ENCODE measurements at places on chromosomes 12 and 14.

DNA sequence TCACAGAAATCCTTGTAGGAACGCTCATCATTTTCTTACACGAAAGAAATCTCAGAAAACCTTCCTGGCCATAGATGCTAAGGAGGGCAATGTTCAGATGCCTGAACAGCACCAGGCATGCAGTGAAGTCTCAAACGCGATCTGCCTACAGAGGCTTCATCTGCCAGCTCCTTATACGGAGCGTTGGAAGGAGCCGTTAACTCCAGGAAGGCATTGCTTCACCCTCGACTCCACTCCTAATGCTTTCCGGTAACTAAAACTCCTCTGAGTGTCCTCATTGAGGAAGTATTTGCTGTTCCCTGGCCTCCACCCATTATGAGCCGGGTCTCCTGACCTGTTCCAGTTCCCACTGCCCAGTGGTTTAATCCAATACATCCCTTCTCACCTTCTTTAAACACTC lies 502.7 kb downstream of the BCL11B start:
- no peak for DNase-seq

- no peak for DNase-seq
Measured at GRCh38 chr12:65902500-65902899, 78.2 kb downstream of the HMGA2 start.

GRCh38 chr12:53726946-53727309 lies 324 bp downstream of the CALCOCO1 start:
- no peak for DNase-seq

DNA sequence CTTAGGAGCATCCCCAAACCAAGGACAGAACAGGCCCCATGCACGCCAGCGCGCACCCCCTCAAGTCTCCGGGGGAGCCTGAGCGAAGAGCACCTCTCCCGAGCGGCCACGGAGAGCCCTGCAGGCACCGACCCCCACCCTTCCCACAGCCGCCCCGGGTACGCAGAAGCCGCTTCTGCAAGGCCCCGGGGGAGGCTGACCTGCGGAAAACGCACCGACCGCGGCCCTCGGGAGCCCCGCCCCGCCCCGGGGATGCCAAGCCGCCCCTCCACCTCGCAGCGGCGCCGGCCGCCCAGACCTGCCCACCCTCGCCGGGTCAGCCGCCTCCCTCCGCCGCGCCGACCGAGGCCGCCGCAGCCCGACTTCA lies 385 bp downstream of the CAPRIN2 start:
- no peak for DNase-seq

DNA sequence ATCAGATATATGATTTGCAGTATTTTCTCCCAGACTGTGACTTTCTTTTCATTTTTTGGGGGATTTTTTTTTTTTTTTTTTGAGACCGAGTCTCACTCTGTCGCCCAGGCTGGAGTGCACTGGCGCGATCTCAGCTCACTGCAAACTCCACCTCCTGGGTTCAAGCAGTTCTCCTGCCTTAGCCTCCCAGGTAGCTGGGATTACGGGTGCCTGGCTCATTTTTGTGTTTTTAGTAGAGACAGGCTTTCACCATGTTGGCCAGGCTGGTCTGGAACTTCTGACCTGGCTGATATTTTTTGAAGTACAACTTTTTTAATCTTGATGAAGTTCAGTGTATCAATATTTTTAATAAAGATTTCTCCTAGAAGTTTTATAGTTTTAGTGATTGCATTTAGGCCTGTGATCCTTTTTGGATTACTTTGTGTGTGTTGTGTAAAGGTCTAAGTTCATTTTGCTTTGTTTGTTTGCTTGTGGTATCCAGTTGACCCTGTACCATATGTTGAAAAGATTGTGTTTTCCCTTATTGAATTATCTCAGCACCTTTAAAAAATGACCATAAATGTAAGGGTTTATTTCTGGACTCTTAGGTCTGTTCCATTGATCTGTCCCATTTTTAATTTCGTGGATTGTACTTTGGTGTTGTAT lies 24.2 kb downstream of the BORCS5 start:
- DNase-seq: no peak

DNA sequence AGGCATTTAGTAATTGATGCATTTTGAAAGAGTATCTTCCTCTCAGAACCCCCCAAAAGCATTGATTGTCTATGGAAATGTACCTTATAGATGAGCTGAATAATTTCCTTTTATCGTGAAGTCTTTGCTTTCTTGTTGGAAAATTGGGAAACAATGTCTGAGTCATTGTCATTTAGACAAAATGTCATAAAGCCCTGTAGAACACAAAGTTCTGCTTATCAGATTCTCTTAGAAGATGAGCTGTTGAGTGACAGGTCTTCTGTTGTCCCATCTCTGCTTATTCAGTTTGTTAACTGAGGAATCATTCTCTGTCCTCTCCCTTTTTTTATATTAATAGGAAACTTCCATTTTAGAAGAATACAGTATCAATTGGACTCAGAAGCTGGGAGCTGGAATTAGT lies 22.9 kb downstream of the MAPKAPK5 start:
- no peak for DNase-seq

- DNase-seq: no peak
Measured at GRCh38 chr12:52061470-52062166, 8.2 kb upstream of the ATG101 start.

GRCh38 chr14:20774258-20774824 lies 6.1 kb downstream of the EDDM3B start:
- no peak for DNase-seq

- no peak for DNase-seq
Measured at GRCh38 chr12:225012-225411, 11.1 kb upstream of the SLC6A12 start.

DNA sequence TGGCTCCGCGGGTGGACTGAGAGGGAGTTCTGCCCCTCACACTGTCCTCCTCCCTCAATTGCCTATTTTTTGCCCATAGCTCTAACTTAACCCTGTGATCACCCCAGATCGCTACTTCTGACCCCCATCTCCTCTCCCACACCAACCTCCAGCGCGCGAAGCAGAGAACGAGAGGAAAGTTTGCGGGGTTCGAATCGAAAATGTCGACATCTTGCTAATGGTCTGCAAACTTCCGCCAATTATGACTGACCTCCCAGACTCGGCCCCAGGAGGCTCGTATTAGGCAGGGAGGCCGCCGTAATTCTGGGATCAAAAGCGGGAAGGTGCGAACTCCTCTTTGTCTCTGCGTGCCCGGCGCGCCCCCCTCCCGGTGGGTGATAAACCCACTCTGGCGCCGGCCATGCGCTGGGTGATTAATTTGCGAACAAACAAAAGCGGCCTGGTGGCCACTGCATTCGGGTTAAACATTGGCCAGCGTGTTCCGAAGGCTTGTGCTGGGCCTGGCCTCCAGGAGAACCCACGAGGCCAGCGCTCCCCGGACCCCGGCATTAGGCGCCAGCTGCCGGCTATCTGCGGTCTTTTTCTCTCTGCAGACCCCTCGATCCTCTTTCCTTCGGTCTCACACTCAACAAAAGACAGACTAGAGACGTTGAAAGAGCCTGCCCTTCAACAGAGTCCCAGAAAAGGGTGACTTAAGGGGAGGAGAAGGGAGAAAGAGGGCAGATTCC lies 3.0 kb upstream of the TBX3 start:
- DNase-seq: no peak

DNA sequence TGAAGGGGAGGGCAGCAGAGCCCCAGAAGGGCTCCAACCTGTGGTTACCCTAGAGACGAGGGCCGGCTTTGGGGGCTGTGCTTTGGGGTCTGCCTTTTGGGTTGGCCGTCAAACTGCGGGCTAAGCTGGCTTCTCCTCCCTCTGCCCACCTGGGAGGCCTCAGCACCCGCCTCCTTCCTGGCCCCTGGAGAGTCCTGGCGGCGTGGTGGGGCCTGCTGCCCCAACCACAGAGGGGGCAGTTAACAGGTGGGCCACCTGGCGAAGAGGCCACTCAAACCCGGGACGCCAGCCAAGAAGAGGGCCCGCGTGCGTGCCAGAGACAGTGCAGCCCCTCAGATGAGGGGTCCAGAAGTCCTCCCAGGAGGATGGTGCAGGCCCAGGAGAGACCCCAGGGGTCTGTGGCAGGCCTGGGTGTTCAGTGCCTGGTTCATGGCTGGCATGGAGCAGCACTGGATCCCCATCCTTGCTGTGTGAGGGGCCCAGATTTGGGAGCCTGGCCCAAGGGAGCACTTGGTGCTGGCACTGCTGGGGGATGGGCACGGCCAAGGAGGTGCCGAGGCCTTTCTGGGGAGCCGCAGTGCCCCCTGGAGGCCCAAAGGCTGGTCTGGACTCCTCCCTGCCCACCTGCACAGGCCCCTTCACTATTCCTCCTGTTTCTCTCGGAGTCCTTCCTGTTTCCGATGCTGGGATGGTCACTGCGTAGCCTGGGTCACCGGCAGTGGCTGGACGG lies 48.8 kb downstream of the LRCOL1 start:
- no peak for DNase-seq

GRCh38 chr14:72519543-72519942 lies 374.4 kb downstream of the DPF3 start:
- DNase-seq: no peak

GRCh38 chr12:104763168-104763805 lies 194.8 kb downstream of the SLC41A2 start:
- DNase-seq: no peak

- DNase-seq: no peak
Measured at GRCh38 chr12:57614178-57614947, 3.1 kb downstream of the ARHGEF25 start.

- DNase-seq: no peak
Measured at GRCh38 chr12:26768611-26769603, 64.1 kb downstream of the ITPR2 start.

- no peak for DNase-seq
Measured at GRCh38 chr14:92978229-92979021, 55.5 kb downstream of the CHGA start.

DNA sequence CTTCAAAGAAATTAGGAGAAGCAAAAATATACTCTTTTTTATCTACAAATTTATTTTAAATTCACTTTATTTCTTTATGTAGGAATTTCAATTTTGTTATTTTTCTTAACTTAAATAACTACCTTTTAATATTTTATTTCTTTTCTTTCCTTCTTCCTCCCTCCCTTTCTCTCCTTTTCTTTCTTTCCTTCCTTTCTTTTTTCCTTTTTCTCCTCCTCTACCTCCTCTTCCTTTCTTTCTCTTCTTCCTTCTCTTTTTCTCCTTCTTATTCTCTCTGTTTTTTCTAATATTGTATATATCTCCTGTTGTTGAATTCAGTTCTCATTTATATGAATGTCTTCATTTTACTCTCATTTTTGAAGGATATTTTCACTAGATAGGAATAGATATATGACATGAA lies 127.6 kb downstream of the MIPOL1 start:
- DNase-seq: no peak
